Cortex of kidney (tissue), 1 donor: ENCODE measurements at places on chromosomes 6 and 20.

DNA sequence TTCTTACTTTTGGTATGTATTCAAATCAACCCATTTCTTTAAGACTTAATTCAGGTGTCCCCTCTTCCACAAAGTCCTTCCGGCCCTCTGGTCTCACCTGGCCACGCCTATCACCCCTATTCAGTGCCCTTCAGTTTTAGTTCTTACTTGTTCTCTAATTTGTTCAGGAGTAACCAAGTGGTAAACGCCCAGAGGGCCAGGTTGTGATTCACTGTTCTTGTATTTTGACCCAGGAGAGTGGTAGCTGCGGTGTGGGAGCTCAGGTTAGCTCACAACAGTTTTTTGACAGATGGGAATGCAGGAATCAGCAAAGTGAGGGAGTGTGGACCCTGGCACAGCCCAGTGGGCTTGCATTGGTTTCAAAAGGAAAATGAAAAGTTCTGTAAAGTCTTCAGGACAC is 81.7 kb upstream of the RIPOR2 start:
- DNase-seq: no peak

DNA sequence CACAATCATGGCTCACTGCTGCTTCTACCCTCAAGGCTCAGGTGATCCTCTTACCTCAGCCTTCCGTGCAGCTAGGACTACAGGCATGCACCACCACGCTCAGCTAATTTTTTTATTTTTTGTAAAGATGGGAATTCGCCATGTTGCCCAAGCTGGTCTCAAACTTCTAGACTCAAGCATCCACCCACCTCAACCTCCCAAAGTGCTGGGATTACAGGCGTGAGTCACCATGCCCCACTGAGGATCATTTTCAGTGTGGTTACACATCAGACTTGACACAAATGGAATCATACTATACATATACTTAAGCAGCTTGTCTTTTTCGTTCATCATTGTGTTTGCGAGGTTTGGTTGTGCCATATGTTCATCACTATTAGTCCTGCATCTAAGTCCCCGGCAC is 26.6 kb downstream of the ZC3H12D start:
- no peak for DNase-seq

DNA sequence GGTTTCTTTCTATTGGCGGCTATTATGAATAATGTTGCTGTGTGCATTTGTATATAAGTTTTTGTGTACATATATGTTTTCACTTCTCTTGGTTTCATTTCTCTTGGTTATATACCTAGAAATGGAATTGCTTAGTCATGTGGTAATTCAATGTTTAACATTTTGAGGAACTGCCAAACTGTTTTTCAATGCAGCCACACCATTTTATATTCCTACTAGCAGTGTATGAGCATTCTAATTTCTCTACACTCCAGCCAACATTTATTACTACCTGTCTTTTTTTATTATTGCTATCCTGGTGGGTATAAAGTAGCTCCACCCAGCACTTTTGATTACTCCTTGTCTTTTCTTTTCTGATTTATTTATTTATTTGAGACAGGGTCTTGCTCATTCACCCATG is 54.8 kb downstream of the PHACTR2 start:
- DNase-seq: no peak

DNA sequence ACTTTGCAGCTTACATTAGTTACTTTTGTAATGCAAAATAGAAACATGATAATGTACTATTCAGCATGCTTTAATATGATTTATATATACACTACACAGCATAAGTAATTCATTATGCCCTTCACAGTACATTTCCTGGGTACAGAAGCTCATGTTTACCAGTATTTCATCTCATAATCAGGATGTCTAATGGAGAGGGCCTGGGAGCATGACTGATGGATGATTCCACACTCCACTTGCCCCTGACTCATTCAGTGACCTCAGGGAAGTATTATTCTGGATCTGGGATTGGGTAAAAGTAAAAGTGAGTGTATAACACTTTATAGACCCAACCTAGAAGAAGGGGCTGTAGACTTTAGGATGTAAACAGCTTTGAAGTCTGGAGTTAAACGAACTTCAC is 31.4 kb upstream of the BACH2 start:
- no peak for DNase-seq

GRCh38 chr6:158358450-158359077 is 46.3 kb downstream of the TULP4 start:
- DNase-seq: no peak

GRCh38 chr6:163955756-163956155 is 541.2 kb downstream of the QKI start:
- no peak for DNase-seq

- DNase-seq: no peak
Observed at GRCh38 chr6:26627843-26628242, 31.1 kb downstream of the ABT1 start.

GRCh38 chr6:146856296-146856695 is 257.5 kb downstream of the ADGB start:
- DNase-seq: no peak

DNA sequence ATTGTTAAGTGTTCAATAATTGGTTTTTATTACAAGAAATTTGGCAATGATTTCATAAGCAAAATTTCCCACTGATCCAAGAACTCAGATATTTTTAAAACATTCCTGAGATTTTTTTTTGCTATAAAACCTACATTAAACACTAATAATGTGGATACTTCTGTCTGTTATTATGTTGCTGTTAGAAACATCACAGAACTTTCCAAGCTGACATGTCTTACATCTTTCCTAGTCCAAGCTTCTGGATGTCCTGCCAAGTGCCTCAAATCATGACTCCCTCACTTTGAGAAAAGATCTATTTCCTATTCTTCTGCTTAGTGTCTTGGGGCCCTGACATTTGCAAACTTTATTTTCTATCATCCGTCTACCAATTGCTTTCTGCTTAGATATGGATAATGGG is 110.8 kb downstream of the RFPL4B start:
- DNase-seq: no peak

- no peak for DNase-seq
Observed at GRCh38 chr6:5203546-5203945, 57.2 kb downstream of the LYRM4 start.

- DNase-seq: no peak
Observed at GRCh38 chr6:19837511-19838441, 606 bp downstream of the ID4 start.

DNA sequence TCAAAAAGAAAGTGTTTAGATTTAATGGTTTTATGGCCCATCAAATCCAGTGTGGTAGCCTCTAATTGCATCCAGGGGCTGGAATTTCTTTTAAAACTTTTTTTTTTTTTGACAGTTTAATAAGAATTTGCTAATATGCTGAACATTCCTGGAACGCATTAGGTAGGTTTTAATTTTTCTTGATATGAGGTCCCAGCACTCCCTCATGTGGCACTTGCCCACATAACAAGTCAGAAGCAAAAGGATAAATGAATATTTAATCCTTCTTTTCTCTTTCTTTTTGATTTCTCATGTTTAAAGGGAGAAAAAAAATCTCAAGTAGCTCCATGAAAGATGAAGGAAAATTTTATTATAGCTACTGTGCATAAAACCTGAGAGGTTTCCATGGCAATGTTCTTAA is 13.5 kb downstream of the HAO1 start:
- DNase-seq: no peak

GRCh38 chr6:51285876-51286275 is 467.2 kb downstream of the TFAP2B start:
- no peak for DNase-seq

GRCh38 chr6:5701174-5701573 is 305.6 kb downstream of the NRN1 start:
- DNase-seq: no peak

GRCh38 chr20:32052778-32053362 is 828 bp downstream of the HCK start:
- DNase-seq: no peak

GRCh38 chr20:63568170-63568981 is 5.7 kb downstream of the HELZ2 start:
- DNase-seq: no peak

GRCh38 chr6:167409694-167410093 is 84.8 kb downstream of the TTLL2 start:
- DNase-seq: no peak

- no peak for DNase-seq
Observed at GRCh38 chr6:282867-283416, 9.3 kb upstream of the DUSP22 start.

DNA sequence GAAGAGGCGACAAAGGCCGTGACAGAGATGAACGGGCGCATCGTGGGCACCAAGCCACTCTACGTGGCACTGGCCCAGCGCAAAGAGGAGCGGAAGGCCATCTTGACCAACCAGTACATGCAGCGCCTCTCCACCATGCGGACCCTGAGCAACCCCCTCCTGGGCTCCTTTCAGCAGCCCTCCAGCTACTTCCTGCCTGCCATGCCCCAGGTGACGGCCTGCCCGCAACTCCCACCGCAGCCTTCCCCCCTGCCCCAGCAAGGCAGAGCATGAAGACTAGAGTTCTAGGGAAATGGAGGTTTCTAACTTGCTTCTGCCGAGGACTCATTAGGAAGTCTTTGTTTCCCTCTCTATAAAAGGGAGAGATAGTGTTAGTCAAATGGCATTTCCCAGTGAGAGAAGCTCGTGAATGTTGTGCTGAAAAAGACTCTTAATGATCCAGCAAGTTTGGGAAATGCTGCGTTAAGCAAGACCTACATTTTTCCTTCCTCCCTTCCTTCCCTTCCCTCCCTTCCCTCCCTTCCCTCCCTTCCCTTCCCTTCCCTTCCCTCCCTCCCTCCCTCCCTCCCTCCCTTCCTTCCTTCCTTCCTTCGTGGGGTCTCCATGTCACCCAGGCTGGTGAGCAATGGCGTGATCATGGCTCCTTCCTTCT is 20.8 kb downstream of the PABPC1L start:
- no peak for DNase-seq

DNA sequence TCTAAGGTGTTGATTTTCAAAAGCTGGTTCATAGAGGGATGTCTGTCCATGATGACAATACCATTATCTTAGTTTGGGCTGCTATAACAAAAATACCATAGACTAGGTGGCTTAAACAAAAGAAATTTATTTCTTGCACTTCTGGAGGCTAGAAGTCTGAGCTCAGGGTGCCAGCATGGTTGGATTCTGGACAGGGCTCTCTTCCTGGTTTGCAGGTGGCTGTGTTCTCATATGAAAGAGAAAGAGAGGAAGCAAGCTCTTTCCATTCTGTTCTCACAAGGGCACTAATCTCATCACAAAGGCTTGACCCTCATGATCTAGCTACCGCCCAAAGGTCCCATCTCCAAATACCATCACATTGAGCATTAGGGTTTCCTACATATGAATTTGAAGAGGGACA is 144.5 kb upstream of the SLC24A3 start:
- no peak for DNase-seq

DNA sequence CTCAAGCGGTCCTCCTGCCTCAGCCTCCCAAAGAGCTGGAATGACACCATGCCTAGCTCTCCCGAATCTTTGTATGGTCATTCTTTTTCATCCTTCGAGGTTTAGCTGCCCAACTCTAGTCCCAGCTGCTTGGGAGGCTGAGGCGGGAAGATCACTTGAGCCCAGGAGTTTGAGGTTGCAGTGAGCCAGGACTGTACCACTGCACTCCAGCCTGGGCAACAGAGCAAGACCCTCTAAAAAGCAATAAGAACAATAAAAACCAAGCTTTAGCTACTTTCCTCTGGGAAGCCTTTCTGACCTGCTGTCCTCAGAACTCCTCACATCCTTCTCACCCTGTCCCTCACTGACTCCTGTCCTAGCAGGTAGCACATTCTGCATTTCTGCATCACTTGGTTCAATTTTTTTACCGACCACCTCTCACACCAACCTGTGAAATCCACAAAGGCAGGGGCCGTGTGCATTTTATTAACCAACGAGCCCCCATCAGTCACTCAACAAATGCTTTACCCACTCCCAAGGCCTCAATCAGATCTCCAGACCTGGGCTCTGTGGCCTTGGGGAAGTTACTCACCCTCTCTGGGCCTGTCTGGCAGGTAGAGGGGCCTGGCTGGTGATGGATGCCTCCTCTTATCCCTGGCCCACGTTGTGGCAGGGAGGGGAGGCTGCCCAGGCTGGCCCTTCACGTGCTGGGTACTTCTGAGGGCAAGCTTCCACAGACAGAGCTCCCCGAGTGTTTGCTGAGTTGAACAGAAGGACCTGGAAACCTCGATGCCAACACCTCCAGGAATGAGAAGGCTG is 14.7 kb upstream of the SRC start:
- no peak for DNase-seq

- DNase-seq: no peak
Observed at GRCh38 chr6:79949233-79949632, 1.9 kb upstream of the ELOVL4 start.

- no peak for DNase-seq
Observed at GRCh38 chr6:10465629-10466499, 51.0 kb upstream of the TFAP2A start.

GRCh38 chr6:46893648-46894047 is 28.1 kb downstream of the ADGRF5 start:
- DNase-seq: no peak

DNA sequence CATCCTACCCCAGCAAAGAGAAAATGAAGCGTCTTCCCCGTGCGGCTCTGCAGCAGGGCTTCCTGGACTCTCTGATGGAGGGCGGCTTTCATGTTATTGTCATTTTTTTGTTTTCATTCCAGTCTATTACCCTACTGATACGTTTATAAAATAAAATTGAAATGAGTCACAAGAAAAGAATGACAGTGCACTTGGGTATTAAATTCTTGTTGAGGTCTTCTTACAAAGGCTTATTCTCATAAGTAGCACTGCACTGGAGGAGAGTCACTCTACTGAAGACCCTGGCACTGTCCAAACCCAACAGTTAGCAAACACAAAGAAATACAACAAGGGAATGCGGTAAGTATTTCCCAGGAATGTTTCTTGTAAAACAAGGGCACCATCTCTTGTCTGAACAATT is 379.3 kb downstream of the MAFB start:
- DNase-seq: no peak

GRCh38 chr20:36384022-36384619 is 78.0 kb downstream of the DLGAP4 start:
- DNase-seq: no peak

- no peak for DNase-seq
Observed at GRCh38 chr20:3208786-3209256, 477 bp upstream of the ITPA start.

GRCh38 chr6:143843677-143843999 is 500 bp downstream of the LTV1 start:
- no peak for DNase-seq

DNA sequence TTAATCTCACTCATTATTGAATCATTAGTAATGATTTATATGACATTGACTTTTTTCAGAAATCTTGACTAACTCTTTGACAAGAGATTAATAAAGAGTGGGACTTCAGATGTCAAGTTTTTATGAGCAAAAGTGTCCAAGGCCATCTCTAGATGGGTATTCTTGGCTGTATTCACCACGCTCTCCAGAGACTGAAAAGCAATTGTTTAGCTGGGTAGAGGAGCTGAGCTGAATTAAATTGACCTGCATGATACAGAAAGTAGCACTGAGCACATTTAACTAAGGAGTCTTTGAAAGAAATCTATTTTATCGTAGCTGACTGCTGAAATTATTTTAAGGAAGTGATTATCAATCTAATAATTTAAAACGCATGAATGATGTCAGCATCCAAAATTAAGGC is 89.4 kb downstream of the LINC00237 start:
- DNase-seq: no peak

- no peak for DNase-seq
Observed at GRCh38 chr20:21352703-21353102, 44.6 kb downstream of the NKX2-4 start.

- DNase-seq: no peak
Observed at GRCh38 chr6:93272211-93272610, 147.1 kb downstream of the EPHA7 start.
